NCI-H510A (cell line): ENCODE measurements at places on chromosomes 3 and 15.

GRCh38 chr15:60540002-60540651, 61.2 kb upstream of the ICE2 start:
- DNase-seq = no peak

GRCh38 chr15:92101708-92102394, 248.3 kb downstream of the SLCO3A1 start:
- DNase-seq = no peak

DNA sequence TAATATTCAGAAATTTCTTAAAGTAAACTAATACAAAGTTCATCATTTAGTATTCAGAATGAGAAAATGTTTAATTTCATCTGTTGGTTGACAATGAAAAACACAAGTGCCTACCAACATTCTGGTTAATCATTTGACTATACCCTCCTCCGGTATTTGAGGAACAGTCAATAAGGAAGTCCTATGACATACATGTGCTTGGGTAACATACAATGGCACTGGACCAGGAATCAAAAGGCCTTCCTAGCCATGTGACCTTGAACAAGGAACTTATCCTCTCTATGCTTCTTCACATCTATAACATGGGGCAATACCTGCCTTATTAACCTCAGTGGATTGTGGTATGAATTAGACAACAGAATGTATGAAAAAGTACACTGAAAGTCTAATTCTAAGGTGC, 65.8 kb downstream of the ZNF280D start:
- DNase-seq = no peak

- DNase-seq = no peak
These were observed 984 bp upstream of the RPP25 start for GRCh38 chr15:74957476-74958035.

DNA sequence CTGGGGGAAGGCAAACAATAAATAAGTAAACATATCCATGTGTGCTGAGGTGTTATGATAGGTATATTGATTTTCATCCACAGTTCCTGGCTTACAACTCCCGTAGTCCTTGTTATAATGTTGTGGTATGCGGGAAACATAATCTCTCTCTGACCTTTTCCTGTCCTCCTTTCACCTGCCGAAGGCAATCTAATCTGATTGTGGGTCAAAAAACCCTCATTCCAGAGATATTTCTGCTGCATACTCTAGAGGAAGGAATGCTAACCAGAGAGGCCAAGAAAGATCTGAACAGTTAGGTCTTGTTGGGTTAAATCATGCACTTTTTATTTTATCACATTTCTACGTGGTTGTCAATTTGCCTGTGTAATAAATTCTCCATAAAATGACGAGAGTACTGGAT, 383.6 kb upstream of the SEMA6D start:
- no peak for DNase-seq

GRCh38 chr3:167728176-167728575, 6.5 kb downstream of the PDCD10 start:
- no peak for DNase-seq

DNA sequence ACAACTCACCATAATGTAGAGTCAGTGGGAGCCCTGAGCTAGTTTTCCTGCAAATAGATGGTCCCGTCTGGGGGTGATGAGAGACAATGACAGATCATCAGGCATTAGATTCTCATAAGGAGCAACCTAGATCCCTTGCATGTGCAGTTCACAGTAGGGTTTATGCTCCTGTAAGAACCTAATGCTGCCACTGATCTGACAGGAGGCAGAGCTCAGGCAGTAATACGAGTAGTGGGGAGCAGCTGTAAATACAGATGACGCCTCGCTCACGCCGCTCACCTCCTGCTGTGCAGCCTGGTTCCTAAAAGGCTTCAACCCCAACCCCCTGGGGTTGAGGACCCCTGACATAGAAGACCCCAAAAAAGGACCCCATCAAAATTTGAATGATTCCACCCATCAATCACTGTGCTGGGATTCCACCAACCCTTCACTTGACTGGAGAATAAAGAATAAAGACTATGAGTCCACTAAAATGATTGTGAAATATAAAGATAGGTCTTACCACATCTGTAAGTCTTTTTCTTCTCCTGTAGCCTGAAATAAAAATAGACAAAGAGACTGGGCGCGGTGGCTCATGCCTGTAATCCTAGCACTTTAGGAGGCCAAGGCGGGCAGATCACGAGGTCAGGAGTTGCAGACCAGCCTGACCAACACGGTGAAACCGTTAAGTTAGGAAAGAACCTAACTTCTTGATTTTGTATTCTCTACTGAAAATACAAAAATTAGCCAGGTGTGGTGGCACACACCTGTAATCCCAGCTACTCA, 9.9 kb upstream of the UBL7 start:
- DNase-seq = no peak

GRCh38 chr15:65373163-65373651, 4.6 kb downstream of the IGDCC3 start:
- DNase-seq = no peak

DNA sequence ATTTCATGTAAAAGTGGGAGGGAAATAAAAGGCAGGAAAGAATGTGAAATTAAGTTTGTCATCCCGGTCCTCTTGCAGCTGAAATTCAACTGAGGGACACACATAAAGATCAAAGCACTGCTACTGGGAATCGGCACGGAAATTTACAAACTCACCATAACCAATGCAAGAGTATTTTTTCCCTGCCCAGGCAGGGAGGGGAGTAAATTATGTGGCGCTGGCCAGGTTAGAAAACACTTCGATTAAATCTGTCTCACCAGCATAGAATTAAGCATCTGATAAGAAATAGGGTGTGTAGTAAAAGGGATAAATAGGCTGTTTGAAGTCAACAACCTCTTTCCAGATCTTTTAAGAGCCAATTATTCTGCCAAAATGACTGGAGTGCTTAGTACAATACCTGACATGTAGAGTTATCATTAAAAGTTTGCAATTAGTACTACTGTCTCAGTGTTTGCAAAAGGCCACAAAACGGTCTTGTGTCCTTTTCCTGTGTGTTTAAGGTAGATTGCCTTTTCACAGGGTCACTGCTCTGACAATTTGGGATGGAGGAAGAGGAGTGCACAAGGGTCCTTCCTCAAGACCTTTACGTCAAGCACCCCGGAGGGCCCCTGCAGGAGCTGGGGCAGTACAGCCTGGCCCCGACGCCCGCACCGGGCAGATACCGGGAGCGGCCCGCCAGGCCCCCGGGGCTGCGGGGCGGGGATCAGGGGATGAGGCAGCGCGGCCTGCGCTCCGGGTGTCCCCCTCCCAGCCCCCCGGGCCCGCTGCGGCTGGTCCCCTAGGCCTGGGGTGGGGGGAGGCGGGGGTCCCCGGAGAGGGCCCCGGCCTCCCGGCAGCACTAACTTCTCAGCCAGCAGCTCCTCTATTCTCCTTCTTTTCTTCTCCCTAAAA, 651 bp downstream of the UBA3 start:
- no peak for DNase-seq

DNA sequence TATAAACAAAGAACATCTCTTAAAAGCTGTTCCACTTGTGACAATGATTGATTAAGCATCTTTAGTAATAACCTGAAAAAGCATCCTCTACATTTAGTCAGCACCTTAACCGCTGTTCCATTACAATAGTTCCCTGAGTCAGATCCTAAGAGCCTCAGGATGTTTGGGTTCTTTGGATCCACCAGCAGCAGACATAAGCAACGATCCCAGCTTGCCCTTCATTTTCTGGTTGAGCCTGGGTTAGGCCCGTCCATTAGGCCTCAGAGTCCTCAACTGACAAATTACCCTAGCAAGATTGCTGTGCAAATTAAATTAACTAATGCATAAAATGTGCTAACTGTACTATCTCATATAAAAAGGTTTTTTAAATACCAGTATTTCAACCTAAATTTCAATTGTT, 42.3 kb upstream of the ROBO1 start:
- DNase-seq = no peak

DNA sequence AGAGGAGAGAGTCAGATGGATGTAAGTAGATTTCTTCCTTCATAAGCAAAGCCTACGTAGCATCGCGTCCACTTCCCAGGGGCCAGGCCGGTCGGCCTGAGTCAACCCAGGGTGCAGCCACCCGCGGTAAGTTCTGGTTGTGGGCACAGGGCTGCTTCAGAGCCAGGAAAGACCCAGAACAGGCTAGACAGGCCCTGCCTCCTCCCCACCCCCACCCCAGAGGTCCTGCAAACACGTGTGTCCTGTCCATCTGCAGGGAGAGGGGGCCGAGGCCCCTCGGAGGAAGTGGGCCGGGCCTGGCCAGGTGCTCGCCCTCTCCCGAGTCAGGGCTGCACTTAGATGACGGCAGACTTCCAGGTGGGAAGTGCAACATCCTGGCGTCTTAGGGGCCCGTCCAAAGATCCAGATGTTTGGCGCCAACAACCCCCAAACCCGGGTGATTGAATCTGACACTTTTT, 100.8 kb upstream of the ALDH1A3 start:
- no peak for DNase-seq

GRCh38 chr3:168223085-168223484, 127.4 kb upstream of the GOLIM4 start:
- no peak for DNase-seq

- DNase-seq = no peak
These were observed 81.7 kb upstream of the NMNAT3 start for GRCh38 chr3:139759470-139759869.
